CMK (cell line): ENCODE measurements at places on chromosomes 1 and 21.

DNA sequence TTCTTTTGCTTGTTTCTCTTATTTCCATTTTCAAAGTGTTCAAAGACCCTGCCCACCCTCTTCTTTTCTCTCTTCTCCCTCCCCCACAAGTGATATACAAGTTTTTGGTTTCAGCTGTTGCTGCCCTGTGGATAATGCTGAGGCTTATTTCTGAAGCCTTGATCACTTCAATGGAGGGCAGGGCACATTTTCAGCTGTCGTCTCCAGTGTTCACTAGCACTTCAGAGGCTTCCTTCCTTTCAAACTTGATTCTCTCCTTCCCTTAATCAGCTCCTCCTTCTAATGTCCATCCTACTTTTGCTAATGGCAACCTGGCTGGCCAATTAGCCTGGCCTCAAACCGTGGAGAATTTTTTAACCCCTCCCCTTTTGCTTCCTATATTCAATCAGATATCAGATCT lies 435.7 kb upstream of the RUNX1 start:
- DNase-seq, result no peak

DNA sequence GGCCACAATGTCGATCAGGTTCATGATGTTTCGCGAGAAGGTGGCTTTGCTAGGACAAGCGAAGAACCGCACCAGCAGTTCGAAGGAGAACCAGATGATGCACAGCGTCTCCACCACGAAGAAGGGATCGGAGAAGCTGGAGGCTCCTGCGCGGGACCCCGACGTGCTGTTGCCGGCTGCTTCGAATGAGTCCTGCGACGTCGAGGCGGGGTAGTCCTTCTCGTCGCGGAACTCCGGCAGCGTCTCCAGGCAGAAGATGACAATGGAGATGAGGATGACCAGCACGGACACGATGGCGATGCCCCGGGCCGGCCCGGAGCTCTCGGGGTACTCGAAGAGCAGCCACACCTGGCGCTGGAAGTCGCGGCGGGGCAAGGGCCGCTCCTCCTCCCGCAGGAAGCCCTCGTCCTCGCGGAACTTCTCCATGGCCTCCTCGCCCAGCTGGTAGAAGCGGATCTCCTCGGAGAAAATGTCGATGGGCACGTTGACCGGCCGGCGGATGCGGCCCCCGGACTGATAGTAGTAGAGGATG lies 869 bp downstream of the KCNA3 start:
- no peak for DNase-seq

- DNase-seq, result no peak
Observed at GRCh38 chr1:100584761-100585745, 47.1 kb downstream of the GPR88 start.

GRCh38 chr1:203627851-203628200 lies 1.2 kb downstream of the ATP2B4 start:
- no peak for DNase-seq

DNA sequence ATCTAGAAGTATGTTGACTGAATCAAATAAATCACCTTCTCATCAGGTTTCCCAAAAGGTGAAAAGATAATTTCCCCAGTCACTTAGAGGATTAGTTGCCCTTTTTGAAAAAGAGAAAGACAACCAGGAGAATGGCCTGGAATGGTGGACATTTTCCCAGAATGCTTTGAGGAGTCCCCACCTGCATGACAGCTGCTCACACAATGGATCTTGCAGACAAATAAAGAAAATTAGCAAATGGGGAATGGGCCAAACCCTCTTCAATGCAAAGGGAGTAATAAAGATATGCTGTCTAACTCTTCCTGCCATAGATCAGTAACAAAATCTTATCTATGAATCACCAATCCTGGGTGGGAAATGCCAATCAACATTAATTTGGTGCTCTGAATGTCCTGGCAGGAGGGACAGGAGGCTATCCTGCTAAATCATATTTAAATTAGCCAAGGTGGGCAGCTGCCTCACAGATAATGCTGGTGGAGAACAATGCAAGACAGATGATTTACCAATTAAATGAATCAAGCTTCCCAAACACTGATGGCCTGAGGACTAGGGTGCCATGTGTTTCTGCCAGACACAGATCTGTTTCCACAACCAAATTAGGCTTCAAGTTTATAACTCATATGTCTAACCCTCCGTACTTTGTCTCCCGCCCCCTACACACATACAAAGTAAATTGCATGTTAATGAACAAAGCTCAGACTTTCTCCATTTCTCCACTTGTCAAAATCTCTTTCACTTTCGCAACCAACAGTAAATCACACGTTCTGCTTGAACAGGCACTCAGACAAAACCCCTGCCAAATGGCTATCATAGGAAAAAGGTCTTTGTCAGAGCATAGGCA lies 488.0 kb upstream of the PLXNA2 start:
- no peak for DNase-seq

DNA sequence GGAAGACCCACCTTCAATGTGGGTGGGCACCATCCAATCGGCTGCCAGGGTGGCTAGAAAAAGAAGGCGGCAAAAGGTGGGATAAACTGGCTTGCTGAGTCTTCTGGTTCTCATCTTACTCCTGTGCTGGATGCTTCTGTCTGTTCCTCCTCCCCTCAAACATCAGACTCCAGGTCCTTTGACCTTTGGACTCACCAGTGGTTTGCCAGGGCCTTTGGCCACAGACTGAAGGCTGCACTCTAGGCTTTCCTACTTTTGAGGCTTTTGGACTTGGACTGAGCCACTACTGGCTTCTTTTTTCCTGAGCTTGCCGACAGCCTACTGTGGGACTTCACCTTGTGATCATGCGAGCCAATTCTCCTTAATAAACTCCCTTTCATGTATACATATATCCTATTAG lies 55.9 kb downstream of the VCAM1 start:
- no peak for DNase-seq

GRCh38 chr1:78553859-78554258 lies 63.1 kb downstream of the PTGFR start:
- DNase-seq, result no peak

GRCh38 chr1:156347331-156347730 lies 9.0 kb downstream of the TSACC start:
- no peak for DNase-seq

GRCh38 chr1:47759251-47759935 lies 237.8 kb downstream of the TRABD2B start:
- no peak for DNase-seq

- DNase-seq, result no peak
Observed at GRCh38 chr1:108570998-108571401, 11.1 kb downstream of the EEIG2 start.

DNA sequence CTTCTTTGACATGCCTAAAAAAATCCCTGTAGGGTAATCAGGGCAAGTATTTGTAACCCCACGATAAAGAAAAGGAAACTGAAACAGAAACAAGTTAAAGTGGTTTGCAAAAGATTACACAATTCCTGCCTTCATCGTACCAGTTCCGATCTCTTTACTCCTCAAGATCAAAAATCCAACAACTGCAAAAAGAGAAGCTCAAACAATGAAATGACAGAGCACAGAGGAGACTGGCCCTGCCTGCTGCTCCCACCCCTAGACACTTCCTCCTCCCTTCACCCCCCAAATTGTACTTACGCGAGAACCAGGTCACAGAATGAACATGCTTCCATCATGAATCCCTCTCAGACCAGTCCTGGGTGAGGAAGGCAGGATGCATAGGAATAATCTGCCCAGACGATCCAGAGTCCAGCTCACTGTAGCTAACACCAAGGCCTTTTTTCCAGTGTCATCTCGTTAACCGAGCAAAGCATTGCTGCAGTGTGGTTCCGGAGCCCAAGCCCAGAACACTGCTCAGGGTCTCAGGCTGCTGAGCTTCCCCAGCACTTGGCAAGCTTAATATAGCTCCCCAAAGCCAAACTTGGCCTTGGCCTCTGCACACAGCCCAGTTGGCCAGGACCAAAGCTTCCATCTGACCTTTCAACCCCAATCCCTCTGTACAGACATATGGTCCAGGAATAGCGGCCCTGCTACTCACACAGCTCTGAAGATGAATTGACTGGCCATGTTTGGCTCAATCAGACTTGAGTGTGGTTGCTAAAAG lies 20.3 kb downstream of the RXRG start:
- DNase-seq, result no peak

DNA sequence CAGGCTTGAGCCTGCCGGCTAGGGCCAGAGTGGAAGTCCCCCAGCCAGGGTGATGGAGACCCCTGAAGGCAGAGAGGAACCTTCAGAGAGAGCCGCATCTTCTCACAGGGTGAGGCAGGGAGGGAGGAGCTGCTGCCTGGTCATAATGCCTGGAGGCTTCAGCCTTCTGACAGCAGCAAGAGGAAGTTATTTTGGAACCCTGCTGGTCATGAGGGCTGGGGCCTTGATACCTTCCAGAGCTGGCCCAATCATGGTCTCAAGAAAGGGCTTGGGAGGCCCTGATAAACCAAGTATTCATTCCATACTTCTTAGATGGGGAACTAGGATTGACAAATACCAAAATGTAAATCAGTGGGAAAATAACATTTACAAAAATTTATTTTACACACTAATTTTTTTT lies 26.6 kb upstream of the MPZL1 start:
- DNase-seq, result no peak
